Myometrial cell (primary cell): ENCODE measurements at places on chromosomes 1 and 21. TPM values are rescaled to one million over a fixed set of nuclear protein-coding genes. Genes with fewer than 3 reads are reported as not detected.

Gene CLCNKA
- not detected in 2 replicates for total RNA-seq

Gene CELA2A
- not detected in 2 replicates for total RNA-seq

Gene CYP4Z1
- not detected in 2 replicates for total RNA-seq

Gene OR6K3
- not detected in 2 replicates for total RNA-seq

Gene GJA5
- not detected in 2 replicates for total RNA-seq

Gene SLC22A15
- total RNA-seq: 1.4 and 3.4 TPM in 2 replicates
